Thyroid gland (tissue), 4 donors: ENCODE measurements at places on chromosomes 16 and 17. TPM values are rescaled to one million over a fixed set of nuclear protein-coding genes. Genes with fewer than 3 reads are reported as not detected.

The G6PC1 gene
- total RNA-seq = not detected

The MYH2 gene
- not detected for total RNA-seq

The KCNAB3 gene
- total RNA-seq = 2.1 TPM

The PLA2G10 gene
- total RNA-seq = not detected

The TLCD1 gene
- 3.1 TPM for total RNA-seq

The C16orf54 gene
- total RNA-seq = 0.40 TPM

The IL34 gene
- total RNA-seq = 5.0 TPM

The ESRP2 gene
- 45.0 TPM for total RNA-seq

DNA sequence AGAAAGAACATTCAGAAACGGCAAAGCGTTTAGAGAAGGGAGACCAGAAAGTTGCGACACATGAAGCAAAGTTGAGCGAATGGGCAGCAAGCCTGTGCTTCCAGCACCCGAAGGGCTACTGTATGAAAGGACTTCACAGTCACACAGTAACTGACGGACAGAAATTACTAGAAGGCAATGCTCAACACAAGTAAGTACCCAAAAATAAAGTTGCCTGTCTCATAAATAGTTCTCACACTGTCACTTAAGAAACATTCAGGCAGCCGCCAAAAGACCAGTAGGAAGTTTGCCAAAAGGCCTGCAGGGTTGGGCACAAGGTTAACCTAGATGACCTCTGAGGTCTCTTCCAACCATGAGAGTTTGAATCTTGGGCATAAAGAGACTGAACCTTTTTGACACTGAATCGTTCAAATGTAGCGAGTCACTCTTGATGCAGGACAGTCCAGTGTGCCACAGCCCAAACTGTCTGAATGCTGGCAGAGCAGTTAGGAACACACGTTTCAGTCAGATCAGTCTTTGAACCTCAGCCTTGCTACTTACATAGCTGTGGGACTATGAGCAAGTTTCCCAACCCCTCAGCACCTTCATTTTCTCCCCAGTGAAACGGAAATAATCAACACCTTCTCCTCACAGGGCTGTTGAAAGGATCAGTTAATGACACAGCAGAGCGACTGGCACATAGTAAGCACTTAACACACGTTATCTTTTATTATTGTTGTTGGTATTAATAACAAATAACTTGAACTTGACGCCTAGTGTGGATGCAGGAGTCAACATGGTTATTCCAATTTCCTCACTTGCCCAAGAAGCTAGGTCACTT, 10.4 kb downstream of the NCBP3 start:
- no peak for DNase-seq

- DNase-seq = no peak
These were observed 205.8 kb downstream of the PRKCA start for GRCh38 chr17:66507982-66508760.

- DNase-seq = no peak
These were observed 37.9 kb downstream of the CLEC3A start for GRCh38 chr16:78060295-78060694.

DNA sequence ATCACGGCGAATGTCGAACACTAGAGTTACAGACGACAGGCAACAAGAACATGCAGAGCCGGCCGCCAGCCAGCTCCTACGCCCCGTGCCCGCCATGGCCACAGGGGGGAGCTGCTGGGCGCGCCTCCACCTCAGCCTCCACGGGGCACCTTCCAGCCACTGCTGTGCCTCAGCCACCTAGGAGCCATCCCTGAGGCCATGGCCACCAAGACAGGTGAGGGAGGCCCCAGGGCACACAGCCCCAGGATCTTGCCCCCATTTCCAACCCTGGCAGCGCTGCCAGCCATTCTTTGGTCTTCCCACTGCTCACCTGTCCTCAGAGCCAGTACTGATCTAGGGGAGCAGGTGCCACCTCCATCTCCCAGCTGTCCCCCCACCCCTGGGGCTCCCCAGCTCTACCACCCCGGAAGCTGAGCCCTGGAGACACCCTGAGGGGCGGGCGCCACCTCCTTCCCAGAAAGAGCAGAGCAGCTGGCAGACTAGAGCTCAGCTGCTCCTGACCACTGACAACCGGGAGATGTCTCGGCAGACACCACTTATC, 11.8 kb downstream of the GNPTG start:
- peak; percentile 53 for DNase-seq

GRCh38 chr17:8976638-8977037, 11.1 kb upstream of the PIK3R5 start:
- no peak for DNase-seq

DNA sequence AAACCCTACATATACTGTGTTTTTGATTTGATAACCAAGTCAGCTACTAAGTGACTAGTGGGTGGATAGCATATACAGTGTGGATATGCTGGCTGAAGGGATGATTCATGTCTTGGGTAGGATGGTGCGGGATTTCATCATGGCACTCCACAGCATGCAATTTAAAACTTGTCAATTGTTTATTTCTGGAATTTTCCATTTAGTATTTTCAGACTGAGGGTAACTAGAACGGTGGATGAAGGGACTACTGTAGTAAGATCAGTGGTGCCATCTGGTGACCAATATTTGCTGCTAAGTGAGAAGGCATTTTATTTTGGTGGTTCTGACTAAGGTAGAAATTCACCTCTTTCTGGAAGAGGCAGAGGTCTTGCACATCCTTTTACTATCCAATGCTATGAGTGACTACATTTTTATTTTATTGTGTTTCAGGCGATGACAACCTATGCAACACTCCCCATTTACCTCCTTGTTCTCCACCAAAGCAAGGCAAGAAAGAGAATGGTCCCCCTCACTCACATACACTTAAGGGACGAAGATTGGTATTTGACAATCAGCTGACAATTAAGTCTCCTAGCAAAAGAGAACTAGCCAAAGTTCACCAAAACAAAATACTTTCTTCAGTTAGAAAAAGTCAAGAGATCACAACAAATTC, 3.1 kb downstream of the CDC6 start:
- DNase-seq = peak; percentile 45

DNA sequence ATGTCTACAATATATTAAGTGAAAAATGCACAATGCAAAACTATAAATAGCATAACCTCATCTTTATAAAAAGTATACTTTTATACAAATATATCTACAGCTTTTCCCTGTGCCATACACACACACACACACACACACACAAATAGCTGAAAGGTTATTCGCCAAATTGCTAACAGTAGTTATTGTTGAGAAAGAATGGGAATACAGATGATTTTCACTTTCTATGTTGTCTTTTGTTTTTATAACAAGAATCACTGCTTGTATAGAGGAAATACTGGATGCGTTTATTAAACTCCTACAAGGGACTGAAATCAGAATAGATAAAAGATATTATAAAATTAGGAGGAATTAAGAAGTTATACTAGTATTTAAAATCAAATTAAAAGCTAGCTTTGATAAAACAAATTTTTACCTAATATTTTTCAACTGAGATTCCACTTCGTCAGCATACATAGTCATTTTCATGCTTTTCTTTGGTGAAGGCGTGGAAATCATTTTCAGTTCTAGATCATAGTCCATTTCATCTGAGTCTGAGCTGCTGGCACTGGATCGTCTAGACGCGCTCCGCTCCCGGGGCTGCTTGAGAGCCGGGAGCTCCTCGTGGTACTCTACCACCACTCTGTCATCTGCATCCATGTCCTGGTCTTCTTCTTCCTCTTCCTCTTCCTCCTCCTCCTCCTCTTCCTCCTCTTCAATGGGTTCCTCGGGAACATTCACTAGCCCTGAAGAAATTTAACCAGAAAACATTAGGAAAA, 17.0 kb upstream of the ITGAE start:
- no peak for DNase-seq

DNA sequence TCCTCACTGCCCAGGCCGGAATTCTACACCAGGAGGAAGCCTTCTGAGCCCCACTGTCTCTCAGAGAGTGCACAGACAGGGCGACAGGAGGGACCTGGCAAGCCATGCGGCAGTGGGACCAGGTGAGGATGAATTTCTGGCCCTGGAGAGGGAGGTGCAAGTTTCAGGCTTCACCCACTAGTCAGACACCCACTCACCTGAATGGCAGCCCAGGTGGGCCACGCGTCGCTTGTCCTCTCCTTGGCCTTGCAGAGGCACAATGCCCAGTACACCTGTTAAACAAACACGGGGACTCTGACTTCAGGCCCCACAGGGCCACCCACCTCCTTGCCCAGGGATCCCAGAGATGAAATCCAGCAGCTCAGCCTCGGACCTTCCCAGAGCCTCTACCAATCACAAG, 4.2 kb downstream of the CORO7 start:
- no peak for DNase-seq
